ENCODE measurements at places on chromosomes 5 and 9.

DNA sequence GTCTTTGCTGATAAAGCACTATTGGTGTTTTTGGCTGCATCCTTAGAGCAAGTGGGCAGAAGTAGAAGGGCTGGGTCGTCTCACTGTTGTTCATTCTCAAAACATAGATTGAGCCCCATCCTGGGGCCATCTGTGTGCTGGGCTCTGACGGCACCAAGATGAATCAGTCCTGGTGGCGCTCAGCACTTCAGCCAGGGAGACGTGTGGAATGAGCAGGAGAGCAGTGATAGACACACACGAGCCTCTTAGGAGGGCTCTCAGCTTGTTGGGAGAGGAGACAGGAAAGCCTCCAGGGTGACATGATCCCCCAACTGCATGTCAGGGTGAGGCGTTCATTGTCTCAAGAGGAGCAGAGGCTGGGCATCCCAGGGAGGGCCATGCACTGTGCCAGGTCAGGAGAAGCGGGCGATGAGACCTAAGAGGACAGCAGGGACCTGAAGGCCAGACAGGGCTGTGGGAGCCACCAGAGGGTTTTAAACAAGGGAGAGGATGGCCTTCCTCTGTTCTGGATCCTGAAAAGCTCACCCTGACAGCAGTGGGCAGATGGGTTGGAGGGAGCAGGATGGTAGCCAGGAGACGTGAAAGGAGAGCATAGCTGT is 115.8 kb downstream of the DAB2IP start:
- no peak for DNase-seq

- DNase-seq: no peak
Observed at GRCh38 chr9:2469681-2470221, 151.8 kb upstream of the VLDLR start.

GRCh38 chr5:142698447-142699183 is 12.7 kb upstream of the FGF1 start:
- no peak for DNase-seq

DNA sequence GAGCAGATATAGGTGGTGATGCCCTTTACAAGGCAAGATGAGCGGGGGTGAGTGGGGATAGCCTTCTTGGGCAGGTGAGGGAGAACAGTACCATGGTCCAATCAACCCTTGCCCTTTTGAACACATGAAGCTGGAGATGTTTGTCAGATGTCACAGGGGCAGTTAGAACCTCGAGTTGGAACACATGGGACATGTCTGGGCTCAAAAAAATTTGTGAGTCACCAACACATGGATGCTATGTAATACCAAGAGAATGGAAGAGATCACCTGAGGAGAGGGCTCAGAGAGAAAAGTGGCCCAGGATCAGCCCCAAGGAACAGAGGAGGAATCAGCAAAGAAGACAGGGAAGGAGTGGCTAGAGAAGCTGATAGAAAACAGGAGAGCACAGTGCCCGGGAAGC is 4.7 kb downstream of the PHYKPL start:
- DNase-seq: no peak

Data from activated CD4-positive, CD25-positive, alpha-beta regulatory T cell treated with anti-CD3 and anti-CD28 coated beads, Interleukin-2, amount 50 U/mL, for 72 hours (primary cell).